Kidney (tissue), 22 donors: ENCODE measurements at places on chromosomes 7 and 10. TPM values are rescaled to one million over a fixed set of nuclear protein-coding genes. Genes with fewer than 3 reads are reported as not detected.
A peak's percentile ranks its signal among the peaks of the same experiment; 100 is the strongest.

DNA sequence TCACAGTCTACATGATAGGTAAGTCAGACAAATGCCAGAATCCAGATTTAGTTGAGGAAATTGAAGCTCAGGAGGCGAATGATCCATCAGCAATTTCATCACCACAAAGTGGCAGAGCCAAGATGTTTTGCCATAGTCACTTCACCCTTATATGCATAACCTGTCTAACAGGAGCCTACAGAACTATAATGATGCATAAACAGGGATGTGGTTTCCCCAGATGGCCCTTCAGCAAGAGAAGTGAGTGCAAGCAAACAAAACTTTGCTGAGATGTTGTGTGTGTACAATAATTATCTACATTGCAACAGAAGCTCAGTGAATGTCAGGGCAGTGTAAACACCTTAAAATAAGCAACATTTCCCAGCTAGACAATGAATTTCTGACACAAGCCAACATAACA lies 28.6 kb downstream of the PON3 start:
- H3K4me1 ChIP-seq, result no peaks in the 10 kb centered on the region
- no peaks in the 10 kb centered on the region for H3K36me3 ChIP-seq
- H3K27me3 ChIP-seq, result no peaks in the 10 kb centered on the region
- DNase-seq, result no peak

- no peak for DNase-seq
- H3K4me1 ChIP-seq, result no peaks in the 10 kb centered on the region
- H3K27ac ChIP-seq, result no peak overlapping the region
- H3K4me3 ChIP-seq, result no peak overlapping the region
- H3K27me3 ChIP-seq, result no peaks in the 10 kb centered on the region
Measured at GRCh38 chr10:102926842-102927241, 8.7 kb downstream of the CNNM2 start.

- H3K27ac ChIP-seq, result no peak overlapping the region
- no peaks in the 10 kb centered on the region for H3K36me3 ChIP-seq
- H3K4me3 ChIP-seq, result no peak overlapping the region
- no peaks in the 10 kb centered on the region for H3K27me3 ChIP-seq
- no peak for DNase-seq
Measured at GRCh38 chr10:88820748-88821401, 18.3 kb downstream of the LIPM start.

- no peak overlapping the region for H3K27ac ChIP-seq
- no peak overlapping the region for H3K4me3 ChIP-seq
- DNase-seq, result no peak
- no peaks in the 10 kb centered on the region for H3K36me3 ChIP-seq
- no peaks in the 10 kb centered on the region for H3K4me1 ChIP-seq
Measured at GRCh38 chr10:25556457-25556856, 377.6 kb upstream of the MYO3A start.

GRCh38 chr7:134774119-134774518 lies 5.3 kb upstream of the CALD1 start:
- H3K4me1 ChIP-seq, result no peaks in the 10 kb centered on the region
- no peak overlapping the region for H3K27ac ChIP-seq
- no peak overlapping the region for H3K4me3 ChIP-seq
- DNase-seq, result no peak
- H3K27me3 ChIP-seq, result no peaks in the 10 kb centered on the region
- no peaks in the 10 kb centered on the region for H3K36me3 ChIP-seq

DNA sequence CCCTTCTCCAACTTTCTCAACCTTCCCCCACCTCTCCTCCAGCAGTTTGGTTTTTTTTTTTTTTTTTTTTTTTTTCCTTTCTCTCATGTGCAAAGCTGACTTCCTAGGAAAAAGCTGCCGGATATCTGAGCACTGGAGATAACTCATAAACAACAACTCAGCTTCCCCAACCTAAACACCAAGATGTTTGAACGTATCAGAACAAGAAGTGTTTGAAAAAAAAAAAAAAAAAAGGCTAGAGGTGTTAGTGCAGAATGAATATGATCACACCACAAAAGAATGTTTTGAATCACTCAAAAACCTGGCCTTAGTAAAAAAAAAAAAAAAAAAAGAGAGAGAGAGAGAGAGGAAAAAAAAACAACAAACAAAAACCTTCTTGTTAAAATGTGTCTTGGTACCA lies 11.2 kb downstream of the GATA3 start:
- no peak for DNase-seq
- H3K4me1 ChIP-seq, result no peaks in the 10 kb centered on the region
- no peak overlapping the region for H3K27ac ChIP-seq
- peaks cover 6% of the 10 kb centered on the region for H3K27me3 ChIP-seq
- no peaks in the 10 kb centered on the region for H3K36me3 ChIP-seq

DNA sequence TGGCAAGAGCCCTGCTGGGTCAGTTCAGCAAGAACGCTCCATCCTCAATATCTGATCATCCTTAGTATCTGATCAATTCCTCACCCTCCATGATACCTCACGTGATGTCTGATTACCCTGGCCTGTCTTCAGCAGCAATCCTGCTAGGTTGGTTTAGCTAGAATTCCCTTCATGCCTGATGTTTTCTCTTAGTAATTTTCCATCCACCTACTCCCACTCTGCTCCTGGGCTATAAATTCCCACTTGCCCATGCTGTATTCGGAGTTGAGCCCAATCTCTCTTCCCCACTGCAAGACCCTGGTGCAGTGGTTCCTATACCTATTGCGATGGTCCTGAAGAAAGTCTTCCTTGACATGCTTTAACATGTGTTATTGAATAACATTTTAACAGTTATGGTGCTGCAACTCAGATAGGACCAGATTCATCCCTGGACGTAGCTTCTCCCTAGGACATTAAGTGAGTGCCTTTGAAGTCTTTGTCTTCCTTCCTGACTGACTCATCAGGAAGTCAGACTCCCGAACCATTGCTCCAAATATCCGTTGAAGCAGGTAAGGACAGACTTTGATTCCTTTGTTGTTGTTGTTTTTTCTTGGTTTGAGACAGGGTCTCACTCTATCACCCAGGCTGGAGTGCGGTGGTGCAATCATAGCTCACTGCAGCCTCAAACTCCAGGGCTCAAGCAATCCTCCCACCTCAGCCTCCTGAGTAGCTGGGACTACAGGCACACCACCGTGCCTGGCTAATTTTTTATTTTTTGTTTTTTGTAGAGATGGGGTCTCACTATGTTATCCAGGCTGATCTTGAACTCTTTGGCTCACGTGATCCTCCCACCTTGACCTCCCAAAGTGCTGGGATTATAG lies 29.4 kb upstream of the CLDN3 start:
- no peaks in the 10 kb centered on the region for H3K4me1 ChIP-seq
- no peak overlapping the region for H3K27ac ChIP-seq
- no peak overlapping the region for H3K4me3 ChIP-seq
- no peaks in the 10 kb centered on the region for H3K27me3 ChIP-seq

- H3K4me3 ChIP-seq, result no peak overlapping the region
- no peaks in the 10 kb centered on the region for H3K4me1 ChIP-seq
- no peak for DNase-seq
- no peaks in the 10 kb centered on the region for H3K36me3 ChIP-seq
- H3K27me3 ChIP-seq, result no peaks in the 10 kb centered on the region
- no peak overlapping the region for H3K27ac ChIP-seq
Measured at GRCh38 chr7:134375206-134375605, 58.5 kb upstream of the SLC35B4 start.

DNA sequence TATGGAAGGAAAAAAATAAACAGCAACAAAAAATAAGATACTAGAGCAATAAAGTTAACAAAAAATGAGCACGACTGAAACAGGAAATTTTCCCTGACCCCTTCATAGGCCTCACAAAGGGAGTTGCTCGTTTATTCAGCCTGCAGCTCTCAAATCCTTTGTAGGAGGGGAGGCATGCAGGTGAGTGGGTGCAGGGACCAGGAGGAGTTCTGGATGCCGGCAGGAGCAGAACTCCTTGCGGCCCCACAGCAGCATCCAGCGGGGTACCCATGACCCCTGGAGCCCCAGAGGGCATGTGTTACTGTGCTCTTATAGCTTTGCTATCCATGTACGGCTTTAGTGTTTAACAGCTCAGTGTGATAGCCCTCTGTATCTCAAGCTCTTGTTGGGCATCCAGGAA lies 5.8 kb downstream of the TAS2R39 start:
- H3K27me3 ChIP-seq, result no peaks in the 10 kb centered on the region
- H3K4me3 ChIP-seq, result no peak overlapping the region
- no peaks in the 10 kb centered on the region for H3K36me3 ChIP-seq
- H3K4me1 ChIP-seq, result no peaks in the 10 kb centered on the region
- no peak for DNase-seq
- H3K27ac ChIP-seq, result no peak overlapping the region

GRCh38 chr10:25786899-25787298 lies 147.1 kb upstream of the MYO3A start:
- no peaks in the 10 kb centered on the region for H3K36me3 ChIP-seq
- no peaks in the 10 kb centered on the region for H3K27me3 ChIP-seq
- no peak overlapping the region for H3K4me3 ChIP-seq

- H3K27ac ChIP-seq, result no peak overlapping the region
- H3K27me3 ChIP-seq, result no peaks in the 10 kb centered on the region
- DNase-seq, result no peak
Measured at GRCh38 chr7:50265968-50266634, 38.4 kb upstream of the IKZF1 start.

DNA sequence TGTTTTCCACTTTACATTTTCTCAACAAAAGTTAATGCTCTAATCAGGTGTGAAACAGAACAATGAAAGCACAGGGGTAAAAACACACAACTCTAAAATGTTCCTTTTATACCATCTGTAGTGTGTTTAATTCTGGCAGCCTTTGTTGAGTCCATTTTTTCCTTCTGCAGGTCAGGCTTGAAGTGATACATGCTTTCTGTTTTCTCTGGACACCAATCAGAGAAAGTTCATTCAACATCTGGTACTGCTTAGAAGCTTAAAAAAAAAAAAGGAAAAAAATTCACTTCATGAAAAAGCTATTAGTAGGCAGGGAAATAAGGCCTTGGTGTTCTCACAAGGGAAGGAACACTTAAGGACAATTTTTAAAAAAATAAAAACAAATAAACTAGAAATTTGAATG lies 231.3 kb upstream of the RHOBTB1 start:
- H3K27ac ChIP-seq, result no peak overlapping the region
- H3K4me1 ChIP-seq, result peaks cover 2% of the 10 kb centered on the region
- H3K36me3 ChIP-seq, result no peaks in the 10 kb centered on the region
- no peak overlapping the region for H3K4me3 ChIP-seq
- DNase-seq, result no peak
- no peaks in the 10 kb centered on the region for H3K27me3 ChIP-seq

DNA sequence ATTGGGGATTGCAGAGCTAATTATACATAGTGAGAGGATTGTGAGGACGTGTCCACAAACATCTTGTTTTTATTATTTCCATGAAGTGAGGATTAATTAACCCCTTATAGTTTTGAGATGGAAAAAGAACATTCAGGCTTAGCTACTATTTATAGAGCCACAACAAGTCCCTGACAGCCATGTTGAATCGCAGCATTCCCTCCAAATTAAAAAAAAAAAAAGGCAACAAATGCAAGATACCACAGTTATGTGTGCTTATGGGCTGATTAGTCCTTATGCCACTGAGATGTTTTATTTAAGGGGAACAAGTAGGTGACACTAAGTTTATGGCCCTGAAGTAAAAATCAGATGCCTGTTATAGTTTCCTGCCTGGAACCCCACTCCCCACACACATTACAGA lies 350.3 kb downstream of the GPAM start:
- no peaks in the 10 kb centered on the region for H3K36me3 ChIP-seq
- H3K27ac ChIP-seq, result no peak overlapping the region
- H3K4me3 ChIP-seq, result no peak overlapping the region
- H3K4me1 ChIP-seq, result peaks cover 4% of the 10 kb centered on the region
- no peak for DNase-seq

- DNase-seq, result peak; percentile 66
- no peak overlapping the region for H3K27ac ChIP-seq
- H3K27me3 ChIP-seq, result no peaks in the 10 kb centered on the region
Measured at GRCh38 chr7:149855361-149856305, 17.5 kb downstream of the ZNF862 start.

DNA sequence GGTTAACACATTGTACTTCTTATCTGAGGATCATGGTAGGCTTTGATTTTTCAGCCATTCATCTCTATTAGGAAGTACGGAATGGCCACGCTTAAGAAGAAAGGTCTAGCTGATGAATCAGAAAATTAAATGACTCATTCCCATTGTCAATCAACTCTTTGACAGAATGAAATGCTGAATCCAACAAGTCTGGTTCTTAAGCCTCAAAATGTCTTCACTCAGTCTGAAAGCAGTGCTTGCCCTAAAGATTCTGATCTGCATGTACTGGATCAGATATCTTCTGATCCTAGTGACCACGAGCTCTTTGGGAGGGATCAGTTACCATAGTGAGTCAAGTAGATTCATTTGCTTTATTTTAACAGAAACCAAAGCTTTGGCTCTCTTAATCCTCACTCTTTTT lies 5.7 kb upstream of the CELF2 start:
- H3K27me3 ChIP-seq, result peaks cover 4% of the 10 kb centered on the region
- no peaks in the 10 kb centered on the region for H3K36me3 ChIP-seq
- no peak overlapping the region for H3K27ac ChIP-seq
- no peak for DNase-seq
- H3K4me3 ChIP-seq, result no peak overlapping the region

DNA sequence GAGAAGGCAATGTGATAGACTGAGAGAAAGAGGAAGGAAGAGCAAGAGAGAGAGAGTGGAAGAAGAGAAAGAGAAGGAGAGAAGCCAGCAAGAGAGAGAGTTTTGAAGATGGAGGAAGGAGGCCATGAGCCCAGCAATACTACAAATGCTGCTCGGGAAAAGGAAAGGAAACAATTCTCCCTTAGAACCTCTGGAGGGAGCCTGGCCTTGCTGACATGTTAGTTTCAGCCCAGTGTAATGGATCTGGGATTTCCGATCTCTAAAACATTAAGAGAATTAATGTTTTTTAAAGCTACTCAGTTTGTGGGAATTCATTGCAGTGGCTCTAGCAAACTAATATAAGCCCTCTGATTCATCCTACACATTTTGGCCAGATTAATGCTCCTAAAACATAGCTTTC lies 206.8 kb upstream of the MTPN start:
- H3K36me3 ChIP-seq, result no peaks in the 10 kb centered on the region
- H3K4me1 ChIP-seq, result no peaks in the 10 kb centered on the region
- H3K27ac ChIP-seq, result no peak overlapping the region
- H3K4me3 ChIP-seq, result no peak overlapping the region
- no peak for DNase-seq

DNA sequence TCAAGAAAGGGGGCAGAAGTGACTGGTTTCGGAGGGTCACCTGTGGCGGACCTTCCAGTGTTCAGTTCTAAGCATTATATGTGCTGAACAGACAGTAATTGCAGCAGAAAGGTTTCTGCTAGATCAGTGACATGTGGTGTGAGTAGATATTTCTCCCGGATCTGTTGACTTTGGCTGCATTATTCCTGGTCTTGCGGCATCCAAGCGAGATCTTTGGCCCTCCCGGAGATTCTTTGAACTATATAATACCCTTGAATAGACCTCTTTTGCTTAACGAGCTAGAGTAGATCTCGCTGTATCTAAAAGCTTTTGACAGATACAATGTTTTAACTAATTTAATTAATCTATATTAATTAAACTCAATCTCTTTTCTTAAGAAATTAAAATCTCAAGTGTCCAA lies 99.8 kb downstream of the PTN start:
- no peak overlapping the region for H3K27ac ChIP-seq
- no peaks in the 10 kb centered on the region for H3K4me1 ChIP-seq
- H3K27me3 ChIP-seq, result no peaks in the 10 kb centered on the region
- H3K36me3 ChIP-seq, result no peaks in the 10 kb centered on the region
- H3K4me3 ChIP-seq, result no peak overlapping the region

Gene RARRES2
- total RNA-seq, result 104 TPM

Gene MYO3A
- 3.1 TPM for total RNA-seq

Gene IGFBP3
- 193 TPM for total RNA-seq

Gene CYP3A7
- not detected for total RNA-seq

Gene CYP2C19
- 0.28 TPM for total RNA-seq

Gene CREB5
- total RNA-seq, result 27.2 TPM
